ENCODE measurements at places on chromosomes 13 and 19. TPM values are rescaled to one million over a fixed set of nuclear protein-coding genes. Genes with fewer than 3 reads are reported as not detected.

- no peak for DNase-seq
Measured at GRCh38 chr13:28041031-28041461, 52.6 kb upstream of the URAD start.

- DNase-seq: no peak
Measured at GRCh38 chr13:84574851-84575250, 692.6 kb upstream of the SLITRK1 start.

DNA sequence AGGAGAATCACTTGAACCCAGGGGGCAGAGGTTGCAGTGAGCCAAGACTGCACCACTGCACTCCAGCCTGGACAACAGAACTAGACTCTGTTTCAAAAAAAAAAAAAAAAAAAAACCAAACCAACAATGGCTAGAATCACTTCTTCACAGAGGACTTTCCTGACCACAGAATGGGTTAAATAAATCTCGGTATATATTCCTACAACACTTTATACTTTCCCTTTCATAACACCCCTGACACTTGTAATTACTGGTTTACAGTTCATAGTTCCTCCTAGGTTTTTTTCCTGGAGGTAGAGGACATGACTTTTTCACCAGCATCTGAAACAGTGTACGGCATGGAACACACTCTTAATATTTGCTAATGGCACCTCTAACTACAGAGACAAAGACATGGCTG lies 31.4 kb downstream of the ZDHHC20 start:
- no peak for DNase-seq

Gene ZNF568
- total RNA-seq: 9.3 TPM

Gene SPRY2
- total RNA-seq: not detected

- no peak for DNase-seq
Measured at GRCh38 chr13:80259159-80259558, 81.8 kb downstream of the SPRY2 start.

- no peak for DNase-seq
Measured at GRCh38 chr13:109541081-109541480, 245.3 kb downstream of the IRS2 start.

DNA sequence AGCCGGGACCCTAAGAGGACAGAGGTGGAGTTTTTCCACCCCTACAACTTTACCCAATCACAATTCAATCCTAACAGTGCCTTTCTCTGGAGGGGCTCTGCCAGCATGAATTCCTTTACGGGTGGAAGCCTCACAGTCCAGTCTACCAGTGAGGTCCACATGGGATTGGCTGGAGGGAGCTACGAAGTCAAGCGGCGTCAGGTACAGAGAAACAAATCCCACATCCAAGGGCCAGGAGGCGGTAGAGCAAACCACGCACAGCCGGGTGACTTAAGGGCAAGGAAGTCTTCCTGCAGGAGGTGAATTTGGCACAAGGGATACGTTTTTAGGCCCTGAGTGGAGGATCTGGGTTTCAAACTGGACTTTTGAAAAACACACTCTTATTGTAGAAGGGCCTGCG lies 199.6 kb downstream of the UQCRFS1 start:
- no peak for DNase-seq

DNA sequence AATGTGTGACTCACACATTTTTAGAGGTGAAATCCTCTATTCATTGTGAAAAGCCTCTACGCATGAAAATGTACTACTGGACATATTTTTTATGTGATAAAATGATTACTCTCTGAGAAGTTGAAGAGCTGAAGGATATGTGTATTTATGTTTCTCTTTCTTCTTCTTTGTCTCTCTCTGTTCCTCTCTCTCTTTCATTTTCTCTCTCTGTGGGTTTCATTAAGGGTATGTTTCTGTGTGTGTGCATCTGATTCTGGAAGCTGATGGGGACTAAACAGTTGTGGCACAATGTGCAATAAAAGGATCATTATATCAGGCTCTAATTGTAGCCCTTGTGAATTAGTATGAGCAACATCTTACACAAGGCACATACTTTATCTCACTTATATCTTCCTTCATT lies 867.7 kb downstream of the PCDH9 start:
- DNase-seq: no peak

DNA sequence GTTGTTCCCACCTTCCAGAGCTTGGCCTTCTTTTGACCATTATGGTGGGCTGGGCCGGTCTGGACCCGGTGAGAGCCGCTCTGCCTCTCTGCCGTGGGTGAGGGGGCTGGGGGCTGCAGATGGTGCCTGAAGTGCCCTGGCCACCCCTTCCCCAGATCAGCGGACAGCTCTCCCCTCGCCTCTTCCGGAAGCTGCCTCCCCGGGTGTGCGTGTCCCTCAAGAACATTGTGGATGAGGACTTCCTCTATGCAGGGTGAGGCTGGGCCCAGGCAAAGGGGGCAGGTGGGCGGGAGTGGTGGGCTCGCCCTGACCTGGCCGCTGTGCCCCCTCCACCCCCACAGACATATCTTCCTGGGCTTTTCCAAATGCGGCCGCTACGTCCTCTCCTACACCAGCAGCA lies 1.9 kb downstream of the DCAF15 start:
- DNase-seq: no peak

DNA sequence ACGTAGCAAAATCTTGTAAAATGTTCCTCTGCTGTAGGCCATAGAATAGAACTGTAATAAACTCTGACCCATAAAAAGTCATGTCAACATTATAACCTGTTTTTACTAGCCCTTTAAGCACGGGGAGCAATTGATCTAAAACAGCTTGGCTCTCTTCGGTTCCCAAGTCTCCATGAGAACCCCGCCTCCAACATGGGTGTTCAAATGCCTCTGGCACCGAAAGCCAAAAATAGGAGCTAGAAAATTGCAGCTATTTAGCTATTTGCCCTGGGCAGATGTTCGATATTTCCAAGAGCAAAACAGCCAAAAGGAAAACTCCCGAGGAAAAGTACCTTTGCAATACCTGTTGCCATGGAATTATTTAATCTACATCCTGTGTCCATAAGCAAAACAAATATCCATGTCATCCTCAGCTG lies 563.1 kb downstream of the EFNB2 start:
- DNase-seq: no peak

GRCh38 chr13:67106502-67107057 lies 123.6 kb downstream of the PCDH9 start:
- no peak for DNase-seq

- DNase-seq: no peak
Measured at GRCh38 chr13:49869519-49869918, 66.6 kb downstream of the SPRYD7 start.

- DNase-seq: no peak
Measured at GRCh38 chr13:106416645-106417044, 118.8 kb downstream of the EFNB2 start.

Gene WDR88
- not detected for total RNA-seq

Gene RAVER1
- total RNA-seq: 50.2 TPM

Measured in naive thymus-derived CD4-positive, alpha-beta T cell (primary cell).